ENCODE measurements at places on chromosomes 2 and 18.
A peak's percentile ranks its signal among the peaks of the same experiment; 100 is the strongest.

DNA sequence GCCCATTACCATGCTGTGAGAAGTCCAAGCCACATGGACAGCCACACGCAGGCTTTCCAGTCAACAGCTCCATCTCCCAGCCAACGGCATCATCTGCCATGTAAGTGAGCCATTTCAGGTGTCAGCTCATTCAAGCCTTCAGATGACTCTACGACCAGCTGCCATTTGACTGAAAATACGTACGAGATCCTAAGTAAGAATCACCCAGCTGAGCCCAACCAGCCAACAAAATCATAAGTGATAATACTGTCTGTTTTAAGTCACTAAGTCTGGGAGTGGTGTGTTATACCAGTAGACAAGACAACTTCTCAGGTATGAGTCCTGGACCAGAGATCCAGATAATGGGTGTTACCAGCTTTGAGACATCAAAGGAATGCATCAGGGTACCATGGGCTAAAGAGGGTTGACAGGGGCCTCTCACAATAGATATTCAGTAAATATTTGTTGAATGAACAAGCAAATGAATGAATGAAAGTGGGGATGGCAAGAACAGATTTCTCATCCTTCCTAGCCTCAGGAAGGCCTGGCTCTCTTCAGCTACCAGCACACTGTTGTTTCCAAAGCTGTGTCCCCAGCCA is 52.9 kb upstream of the CTIF start:
- DNase-seq, result no peak

- DNase-seq, result no peak
Measured at GRCh38 chr18:58662118-58662517, 9.1 kb upstream of the MALT1 start.

DNA sequence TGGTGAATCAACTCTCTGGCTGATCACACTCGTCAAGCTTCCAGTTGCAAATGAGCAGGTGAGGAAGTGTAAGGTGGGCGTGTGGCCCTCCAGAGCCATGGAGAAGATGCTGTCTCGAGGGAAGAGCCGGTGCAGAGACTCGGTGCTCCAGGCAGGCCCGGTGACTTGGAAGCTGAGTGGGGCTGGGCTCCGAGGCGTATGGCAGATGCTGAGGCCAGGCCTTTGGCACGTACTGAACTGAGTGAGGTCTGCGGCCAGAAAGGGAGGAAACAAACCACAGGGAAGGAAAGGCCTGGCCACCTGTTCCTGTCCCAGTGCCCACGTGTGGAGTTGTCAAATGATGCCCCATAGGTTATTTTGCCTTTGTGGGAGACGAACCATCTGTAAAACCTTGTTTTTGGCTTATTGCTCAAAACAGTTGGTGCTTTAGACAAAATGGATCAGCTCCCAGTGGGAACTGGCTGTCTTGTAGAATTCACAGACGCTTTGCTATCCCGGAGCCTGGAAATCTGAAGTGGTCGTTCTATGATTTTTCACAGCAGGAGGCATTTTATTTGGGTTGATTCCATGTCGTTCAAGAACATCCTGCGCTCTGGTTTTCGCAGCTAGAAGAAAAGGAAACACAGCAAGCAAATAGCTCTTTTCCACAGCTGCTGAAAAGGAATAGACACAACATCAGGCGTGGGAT is 117.5 kb upstream of the TMEM18 start:
- peak; percentile 54 for DNase-seq

DNA sequence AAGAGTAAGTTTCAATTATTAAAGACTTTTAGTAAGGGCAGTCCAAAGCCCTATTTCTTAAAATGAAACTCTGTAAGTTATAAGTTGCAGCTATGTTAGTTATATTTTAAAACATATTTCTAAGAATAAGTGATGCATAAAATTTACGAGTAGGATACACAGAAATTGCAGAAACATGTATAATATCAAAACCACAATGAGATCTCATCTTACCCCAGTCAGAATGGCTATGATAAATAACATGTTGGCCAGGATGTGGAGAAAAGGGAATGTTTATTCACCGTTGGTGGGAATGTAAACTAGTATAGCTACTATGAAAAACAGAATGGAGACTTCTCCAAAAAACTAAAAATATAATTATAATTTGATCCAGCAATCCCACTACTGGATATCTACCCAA is 201.2 kb downstream of the CBLN2 start:
- no peak for DNase-seq

DNA sequence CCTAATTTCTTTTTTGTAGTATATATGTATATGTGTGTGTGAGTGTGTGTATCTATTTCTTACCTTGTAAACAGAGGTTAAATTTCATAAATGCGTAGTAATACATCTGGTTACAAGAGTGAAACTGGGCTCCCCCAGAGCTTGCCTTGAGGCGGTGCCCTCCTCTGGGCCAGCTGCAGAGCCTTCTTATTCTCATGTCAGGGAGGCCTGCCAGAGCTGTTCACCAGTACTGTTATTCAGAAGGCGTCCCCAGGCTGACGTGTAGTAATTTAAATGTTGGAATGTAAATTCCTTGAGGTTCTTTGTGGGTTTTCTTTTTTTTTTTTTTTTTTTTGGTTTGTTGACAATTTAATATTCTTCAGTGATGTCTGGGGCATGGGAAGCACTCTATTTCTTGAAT is 11.2 kb downstream of the COPS8 start:
- no peak for DNase-seq

- no peak for DNase-seq
Measured at GRCh38 chr18:62767836-62768557, 52.7 kb downstream of the PHLPP1 start.

DNA sequence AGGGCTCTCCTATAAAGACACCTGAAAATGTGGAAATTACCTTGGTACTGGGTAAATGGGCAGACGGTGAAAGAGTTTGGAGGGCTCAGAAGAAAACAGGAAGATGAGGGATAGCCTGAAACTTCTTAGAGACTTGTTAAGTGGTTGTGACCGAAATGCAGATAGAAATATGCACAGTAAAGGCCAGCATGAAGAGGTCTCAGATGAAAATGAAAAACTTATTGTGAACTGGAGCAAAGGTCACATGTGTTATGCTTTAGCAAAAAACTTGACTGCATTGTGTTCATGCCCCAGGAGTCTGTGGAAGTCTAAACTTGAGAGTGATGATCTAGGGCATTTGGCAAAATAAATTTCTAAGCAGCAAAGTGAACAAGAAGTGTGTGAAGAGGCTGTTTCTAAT is 137.1 kb downstream of the CBLN2 start:
- DNase-seq, result no peak

- no peak for DNase-seq
Measured at GRCh38 chr2:226514895-226515294, 284.7 kb downstream of the IRS1 start.

DNA sequence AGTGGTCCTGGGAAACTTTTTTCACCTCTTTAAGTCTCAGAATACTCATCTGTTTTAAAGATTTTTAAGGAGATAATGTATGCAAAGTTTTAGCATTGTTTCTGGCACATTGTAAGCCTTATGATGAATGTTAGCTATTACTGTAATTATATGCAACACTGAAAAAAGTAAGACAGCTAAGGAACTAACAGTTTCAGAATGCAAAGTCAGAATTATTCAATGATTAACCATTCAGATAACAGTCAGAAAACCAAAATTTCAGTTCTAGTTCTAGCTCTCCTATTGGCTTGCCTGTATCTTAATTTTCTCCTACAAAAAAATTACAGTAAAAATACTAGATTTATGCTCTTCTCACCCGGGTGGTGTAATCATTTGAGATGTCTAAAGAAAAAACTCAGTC is 101.1 kb downstream of the SLC4A10 start:
- no peak for DNase-seq

DNA sequence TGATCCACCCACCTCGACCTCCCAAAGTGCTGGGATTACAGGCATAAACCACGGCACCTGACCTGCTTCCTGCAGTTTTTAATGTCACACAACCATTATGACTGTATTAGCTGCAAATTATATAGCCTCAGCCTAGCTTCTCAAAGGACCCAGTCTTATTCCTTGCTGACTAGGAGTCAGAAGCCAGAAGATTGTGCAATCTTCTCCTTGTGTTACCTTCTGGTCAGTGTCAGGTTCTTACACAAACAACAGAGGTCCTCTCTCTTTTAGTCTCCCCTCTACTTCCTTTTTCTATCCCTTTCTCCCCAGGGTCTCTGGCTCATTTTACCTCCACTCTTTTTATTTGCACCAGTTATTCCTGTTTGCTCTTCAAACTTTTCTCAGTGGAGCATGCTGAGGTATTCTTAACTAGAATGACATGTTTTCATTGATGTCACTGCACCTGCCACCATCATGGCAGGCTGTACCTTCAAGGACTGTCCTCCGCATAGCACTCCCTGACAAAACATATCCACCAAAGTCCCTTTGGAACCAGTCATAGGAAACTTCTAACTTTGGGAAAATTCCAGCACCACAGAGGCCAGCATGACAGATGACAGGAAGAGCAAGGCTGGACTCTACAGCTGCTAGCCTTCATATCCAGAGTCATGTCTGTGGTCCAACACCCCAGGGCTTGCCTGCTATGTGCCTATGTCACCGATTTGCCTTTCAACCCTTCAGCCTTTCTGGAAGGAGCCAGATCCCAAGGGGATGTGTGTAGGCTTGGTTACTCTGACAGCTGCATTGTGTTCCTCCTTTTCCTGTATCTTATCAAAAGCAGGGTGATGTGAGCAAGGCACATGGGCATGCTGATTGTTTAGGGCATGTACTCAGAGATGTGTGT is 45.2 kb upstream of the EPC2 start:
- no peak for DNase-seq

- no peak for DNase-seq
Measured at GRCh38 chr2:220465700-220466099, 838.3 kb downstream of the SLC4A3 start.

DNA sequence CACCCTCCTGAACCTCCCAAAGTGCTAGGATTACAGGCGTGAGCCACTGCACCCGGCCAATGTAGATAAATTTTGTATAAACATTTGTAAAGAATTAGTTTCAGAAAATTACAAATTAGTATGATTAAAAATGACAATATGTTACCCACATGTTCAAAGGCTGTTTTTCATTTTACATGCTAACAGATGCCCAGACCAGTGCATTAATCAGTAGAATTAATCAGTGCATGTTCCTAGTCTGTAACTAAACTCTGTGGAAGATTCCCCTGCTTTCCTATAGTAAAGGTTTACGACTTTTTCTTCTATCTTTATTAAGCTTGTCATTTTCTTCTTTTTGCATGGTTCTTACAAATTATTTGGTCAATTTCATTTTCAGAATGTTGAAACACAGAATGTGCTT is 65.8 kb downstream of the UGGT1 start:
- no peak for DNase-seq

GRCh38 chr2:167451496-167452289 is 563.4 kb downstream of the XIRP2 start:
- DNase-seq, result no peak

DNA sequence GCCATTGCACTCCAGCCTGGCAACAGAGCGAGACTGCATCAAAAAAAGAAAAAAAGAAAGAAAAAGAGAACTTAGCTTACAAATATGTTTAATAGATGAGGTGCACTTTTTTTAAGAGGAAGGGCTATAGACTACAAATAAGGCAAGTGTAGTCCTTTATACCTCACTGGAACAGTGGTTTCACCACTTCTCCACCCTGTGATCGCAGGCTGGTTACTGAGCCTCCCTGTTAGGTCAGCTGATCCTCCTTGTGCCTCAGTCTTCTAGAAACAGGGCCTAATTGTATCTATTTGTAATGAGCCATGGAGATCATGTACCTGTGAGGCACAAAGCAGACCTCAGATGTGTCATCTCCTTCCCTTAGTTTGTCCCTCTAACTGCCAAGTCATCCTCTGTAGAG is 4.5 kb downstream of the CXCR2 start:
- DNase-seq, result no peak

DNA sequence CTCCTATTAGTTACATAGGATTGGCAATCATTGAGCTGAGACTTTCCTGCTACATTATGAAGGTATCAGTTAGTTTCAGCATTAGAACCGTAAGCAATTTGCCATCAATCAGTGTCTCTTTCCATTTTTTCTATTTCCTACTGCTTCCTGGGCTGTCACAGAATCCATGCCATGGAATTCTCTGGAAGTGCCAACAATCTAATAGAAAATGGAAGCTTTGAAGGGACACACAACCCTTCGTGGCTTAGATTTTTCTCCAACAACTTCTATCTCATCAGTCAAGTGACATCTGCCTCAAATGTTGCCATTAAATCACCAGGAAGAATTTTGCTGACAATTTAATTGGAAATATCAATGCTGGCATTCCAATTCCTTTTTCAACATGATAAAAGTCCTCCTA is 183.5 kb upstream of the PARD3B start:
- DNase-seq, result no peak

DNA sequence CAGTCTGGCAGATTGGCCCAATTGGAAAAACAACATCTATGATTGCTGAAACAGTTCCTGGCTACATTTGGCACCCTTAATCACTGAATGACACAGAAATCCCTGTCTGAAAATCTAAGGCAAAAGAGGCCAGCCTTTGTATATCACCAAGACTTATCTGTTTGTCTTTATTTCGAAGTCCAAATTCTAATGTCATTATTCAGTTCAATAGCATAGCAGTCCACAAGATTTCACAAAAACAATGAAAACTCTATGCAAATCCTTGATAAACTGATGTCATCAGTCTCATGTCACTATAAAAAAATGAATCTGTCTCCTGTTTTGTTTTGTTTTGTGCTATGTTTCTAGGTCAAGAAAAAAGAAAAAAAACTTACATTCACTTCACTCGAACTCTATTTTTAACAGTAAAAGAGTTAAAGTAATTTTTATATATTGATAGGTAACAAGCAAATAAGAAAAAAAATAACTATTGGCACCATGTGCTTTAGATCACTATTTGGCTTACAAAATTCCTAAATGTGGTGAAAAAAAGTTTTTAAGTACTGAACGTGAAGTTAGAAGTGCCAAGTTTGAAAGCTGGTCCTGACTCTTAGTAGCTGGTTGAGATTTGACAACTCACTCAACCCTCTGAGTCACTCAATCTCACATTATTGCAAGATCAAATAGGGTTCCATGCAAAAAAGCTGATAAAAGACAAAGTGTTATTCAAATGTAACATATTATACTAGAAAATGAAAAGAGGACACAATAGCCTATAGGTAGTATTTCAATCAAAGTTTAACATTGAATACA is 359.3 kb downstream of the IRS1 start:
- DNase-seq, result no peak

- no peak for DNase-seq
Measured at GRCh38 chr2:229931241-229931640, 8.9 kb downstream of the FBXO36 start.

- no peak for DNase-seq
Measured at GRCh38 chr18:48348739-48349138, 60.4 kb downstream of the ZBTB7C start.

DNA sequence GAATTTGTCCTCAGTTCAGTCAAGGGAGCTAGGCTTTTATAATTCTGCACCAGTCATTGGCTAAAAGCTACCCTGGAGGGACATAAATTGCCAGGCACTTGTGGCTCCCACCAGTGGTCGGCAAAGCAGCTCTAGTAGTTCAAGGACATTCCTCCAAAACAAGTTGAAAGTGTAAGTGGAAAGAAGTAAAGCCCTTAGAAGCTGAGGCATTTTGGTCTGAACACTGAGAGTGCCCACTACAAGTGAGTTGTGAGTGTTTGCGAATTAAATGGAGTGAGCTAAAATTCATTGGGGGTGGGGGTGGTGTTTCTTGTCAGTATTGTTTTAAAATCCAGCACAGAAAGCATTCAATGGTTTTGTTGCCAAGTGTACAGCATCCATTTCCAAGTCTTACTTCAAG is 879.9 kb upstream of the CDH2 start:
- no peak for DNase-seq

- DNase-seq, result no peak
Measured at GRCh38 chr2:74328573-74328972, 14.6 kb downstream of the SLC4A5 start.

- no peak for DNase-seq
Measured at GRCh38 chr2:170147576-170147975, 30.4 kb upstream of the MYO3B start.

- DNase-seq, result no peak
Measured at GRCh38 chr2:201821080-201821479, 14.7 kb downstream of the CDK15 start.

All from dorsolateral prefrontal cortex (tissue), 122 donors.